CMK (cell line): ENCODE measurements at places on chromosomes 12 and 14.

DNA sequence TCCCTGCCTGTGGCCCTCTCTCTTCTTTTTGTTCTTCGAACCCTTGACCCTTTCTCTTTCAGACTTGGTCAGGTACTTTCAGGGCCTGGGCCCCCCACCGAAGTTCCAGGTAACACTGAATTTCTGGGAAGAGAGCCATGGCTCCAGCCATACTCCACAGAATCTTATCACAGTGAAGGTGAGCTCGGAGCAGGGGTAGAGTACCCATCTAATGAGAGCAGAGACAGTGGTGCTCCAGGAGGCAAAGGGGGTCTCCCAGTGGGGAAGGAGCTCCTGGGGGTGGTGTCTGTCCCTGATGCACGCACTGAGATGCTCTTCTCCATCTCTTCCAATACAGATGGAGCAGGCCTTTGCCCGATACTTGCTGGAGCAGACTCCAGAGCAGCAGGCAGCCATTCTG lies 4.7 kb downstream of the IRF9 start:
- DNase-seq, result no peak

GRCh38 chr12:80815351-80815750 lies 98.6 kb downstream of the MYF5 start:
- DNase-seq, result no peak

- DNase-seq, result no peak
These were observed 33.1 kb downstream of the MAPK1IP1L start for GRCh38 chr14:55084401-55085059.

DNA sequence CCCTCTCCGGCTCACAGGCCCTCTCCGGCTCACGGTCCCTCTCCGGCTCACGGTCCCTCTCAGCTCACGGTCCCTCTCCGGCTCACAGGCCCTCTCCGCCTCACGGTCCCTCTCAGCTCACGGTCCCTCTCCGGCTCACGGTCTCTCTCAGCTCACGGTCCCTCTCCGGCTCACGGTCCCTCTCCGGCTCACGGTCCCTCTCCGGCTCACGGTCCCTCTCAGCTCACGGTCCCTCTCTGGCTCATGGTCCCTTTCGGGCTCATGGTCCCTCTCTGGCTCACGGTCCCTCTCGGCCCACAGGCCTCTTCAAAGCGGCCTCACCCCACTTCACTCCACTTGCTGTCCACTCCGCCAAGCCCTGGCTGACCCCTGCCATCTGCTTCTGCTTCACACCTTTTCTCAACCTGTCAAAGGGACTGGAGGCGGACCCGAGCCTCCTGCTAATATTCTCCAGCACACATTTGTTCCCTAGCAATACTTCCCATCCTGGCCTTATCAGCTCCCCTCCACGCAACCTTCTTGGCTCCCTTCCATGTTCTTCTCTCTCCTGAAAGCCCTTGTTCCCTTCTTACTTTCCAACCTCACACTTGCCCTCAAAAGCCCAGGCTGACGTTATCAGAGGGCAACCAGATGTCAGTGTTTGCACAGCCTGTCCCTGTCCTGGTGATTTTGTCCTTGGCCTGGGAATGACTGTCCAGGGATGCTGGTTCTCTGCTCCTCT lies 176.7 kb downstream of the CALM1 start:
- peak; percentile 11 for DNase-seq

GRCh38 chr14:67251573-67252226 lies 10.5 kb downstream of the PALS1 start:
- no peak for DNase-seq

- DNase-seq, result no peak
These were observed 209.9 kb upstream of the HMGA2 start for GRCh38 chr12:65614259-65614889.

DNA sequence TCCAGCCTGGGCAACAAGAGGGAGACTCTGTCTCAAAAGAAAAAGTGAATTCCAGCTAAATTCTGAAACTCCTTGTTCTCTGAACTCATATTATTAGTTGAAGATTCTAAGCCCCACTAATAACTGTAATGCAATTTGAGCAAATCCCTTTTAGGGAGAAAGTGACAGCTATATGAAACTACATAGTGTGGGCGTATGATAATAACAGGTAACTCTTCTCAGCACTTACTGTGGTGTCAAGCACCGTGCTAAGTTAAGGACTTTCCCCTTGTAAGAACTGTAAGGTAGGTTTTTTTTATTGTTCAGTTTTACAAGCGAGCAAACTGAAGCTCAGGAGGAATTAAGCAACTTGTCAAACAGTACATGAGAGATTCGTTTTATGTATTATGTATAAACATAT lies 5.4 kb downstream of the ANKRD13A start:
- no peak for DNase-seq

DNA sequence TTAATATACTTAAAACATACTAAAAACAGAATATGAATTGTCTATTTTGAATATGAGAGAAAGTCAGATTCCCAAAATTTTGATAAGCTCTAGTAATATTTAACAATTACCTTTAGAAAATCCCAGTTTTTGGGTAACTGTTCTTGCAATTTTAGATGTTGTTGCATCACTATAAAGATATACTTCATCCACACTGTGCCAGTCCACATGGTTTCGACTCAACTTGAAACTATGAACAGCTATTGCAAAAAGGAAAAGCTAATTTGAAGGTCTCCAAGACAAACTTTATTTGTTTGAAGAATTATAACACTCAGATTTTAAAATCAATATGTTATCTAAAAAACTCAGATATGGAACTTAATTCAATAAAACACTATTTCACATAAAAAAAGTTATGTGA lies 59.9 kb downstream of the DDHD1 start:
- no peak for DNase-seq
